Effector memory CD8-positive, alpha-beta T cell (primary cell): ENCODE measurements at places on chromosomes 6 and 20.

DNA sequence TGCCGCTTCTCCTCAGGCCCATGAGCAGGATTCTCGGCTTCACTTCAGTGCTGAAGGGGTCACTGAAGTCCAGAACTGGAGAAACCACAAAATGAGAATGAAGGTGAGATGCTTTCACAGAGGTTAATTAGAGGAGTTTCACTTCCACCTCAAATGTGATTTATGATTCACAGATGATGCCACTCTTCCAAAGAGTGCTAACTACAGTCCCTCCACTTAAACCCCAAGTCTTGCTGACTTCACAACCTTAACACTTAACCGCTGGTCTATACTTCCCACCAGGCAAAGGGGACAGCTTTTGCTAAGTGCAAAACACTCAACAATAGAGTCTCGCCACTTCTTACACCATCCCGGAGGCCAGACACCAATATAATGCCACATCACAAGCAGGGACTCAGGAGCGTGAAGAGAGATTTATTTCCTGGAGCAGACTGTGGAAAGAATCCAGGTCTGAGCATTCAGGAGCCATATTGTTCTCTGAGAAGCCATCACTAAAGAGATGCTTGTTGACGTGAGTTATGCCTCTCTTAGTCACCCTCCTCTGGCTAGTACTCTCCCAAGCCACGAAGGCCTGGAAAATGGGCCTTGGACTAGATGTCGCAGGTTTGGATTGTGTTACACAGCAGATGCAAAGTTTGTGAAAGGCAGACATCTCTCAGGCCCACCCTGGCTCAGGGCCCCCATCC is 24.4 kb downstream of the RRAGD start:
- DNase-seq, result no peak
- H3K4me3 ChIP-seq, result no peak overlapping the region
- H3K27ac ChIP-seq, result no peak overlapping the region
- peaks cover 19% of the 10 kb centered on the region for H3K27me3 ChIP-seq
- H3K36me3 ChIP-seq, result no peaks in the 10 kb centered on the region

DNA sequence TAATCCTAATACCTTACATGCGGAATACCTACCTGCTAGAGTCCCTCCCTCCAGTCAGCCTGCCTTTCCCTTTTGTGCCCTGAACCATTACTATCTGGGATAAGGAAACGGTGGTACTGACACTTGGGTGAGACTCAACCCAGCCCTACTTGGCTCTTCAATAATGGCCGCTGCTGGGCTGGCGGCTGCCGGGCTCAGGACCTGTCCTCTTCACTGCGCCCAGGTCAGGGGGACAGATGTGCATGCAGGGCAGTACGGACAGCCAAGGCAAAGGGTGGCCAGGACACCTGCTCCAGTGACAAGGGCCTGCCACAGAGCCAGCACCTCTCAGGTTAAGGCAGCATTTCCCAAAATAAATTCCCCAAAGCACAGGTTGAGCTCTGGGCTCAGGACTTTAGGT is 29.9 kb downstream of the UBE2V1 start:
- DNase-seq, result no peak
- peaks cover 17% of the 10 kb centered on the region for H3K4me1 ChIP-seq
- no peak overlapping the region for H3K27ac ChIP-seq
- H3K4me3 ChIP-seq, result no peak overlapping the region
- H3K27me3 ChIP-seq, result no peaks in the 10 kb centered on the region

GRCh38 chr6:98831959-98832283 is 2.5 kb upstream of the POU3F2 start:
- peaks cover 43% of the 10 kb centered on the region for H3K4me1 ChIP-seq
- H3K27me3 ChIP-seq, result peaks cover 86% of the 10 kb centered on the region
- peaks cover 23% of the 10 kb centered on the region for H3K36me3 ChIP-seq
- H3K4me3 ChIP-seq, result peak overlapping the region; percentile 95
- no peak overlapping the region for H3K27ac ChIP-seq

- H3K4me1 ChIP-seq, result no peaks in the 10 kb centered on the region
- no peak overlapping the region for H3K27ac ChIP-seq
- DNase-seq, result no peak
- H3K36me3 ChIP-seq, result no peaks in the 10 kb centered on the region
- H3K27me3 ChIP-seq, result no peaks in the 10 kb centered on the region
- H3K4me3 ChIP-seq, result no peak overlapping the region
Observed at GRCh38 chr6:70130865-70131264, 172.0 kb downstream of the COL9A1 start.

GRCh38 chr20:49563015-49563980 is 4.6 kb downstream of the PTGIS start:
- H3K4me1 ChIP-seq, result no peaks in the 10 kb centered on the region
- no peak overlapping the region for H3K27ac ChIP-seq
- peaks cover 75% of the 10 kb centered on the region for H3K27me3 ChIP-seq
- H3K36me3 ChIP-seq, result no peaks in the 10 kb centered on the region

DNA sequence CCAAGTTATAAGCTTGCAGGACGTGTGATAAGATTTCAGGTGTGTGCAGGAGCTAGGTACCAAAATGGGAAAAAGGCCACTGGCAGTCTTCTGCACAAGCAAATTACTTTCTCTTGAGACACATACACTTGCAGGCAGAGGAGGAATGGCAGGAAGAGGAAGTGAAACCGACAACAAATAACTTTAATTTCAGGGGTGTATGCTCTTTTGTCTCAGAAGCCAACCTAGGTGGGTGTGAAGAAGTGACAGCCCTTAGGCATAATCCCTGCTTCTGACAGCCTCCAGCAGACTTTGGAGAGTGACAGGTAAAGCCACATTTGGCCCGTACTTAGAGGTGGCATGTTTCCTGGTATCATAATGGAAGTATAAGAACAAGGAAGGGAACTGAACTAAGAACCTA is 118.8 kb upstream of the TRAF3IP2 start:
- H3K27me3 ChIP-seq, result no peaks in the 10 kb centered on the region
- peaks cover 28% of the 10 kb centered on the region for H3K36me3 ChIP-seq
- peak overlapping the region; percentile 73 for H3K4me3 ChIP-seq
- DNase-seq, result no peak
- H3K4me1 ChIP-seq, result peaks cover 71% of the 10 kb centered on the region

GRCh38 chr6:103344554-103345163 is 1515.1 kb downstream of the HACE1 start:
- no peaks in the 10 kb centered on the region for H3K27me3 ChIP-seq
- H3K27ac ChIP-seq, result no peak overlapping the region
- H3K36me3 ChIP-seq, result no peaks in the 10 kb centered on the region
- no peak overlapping the region for H3K4me3 ChIP-seq

DNA sequence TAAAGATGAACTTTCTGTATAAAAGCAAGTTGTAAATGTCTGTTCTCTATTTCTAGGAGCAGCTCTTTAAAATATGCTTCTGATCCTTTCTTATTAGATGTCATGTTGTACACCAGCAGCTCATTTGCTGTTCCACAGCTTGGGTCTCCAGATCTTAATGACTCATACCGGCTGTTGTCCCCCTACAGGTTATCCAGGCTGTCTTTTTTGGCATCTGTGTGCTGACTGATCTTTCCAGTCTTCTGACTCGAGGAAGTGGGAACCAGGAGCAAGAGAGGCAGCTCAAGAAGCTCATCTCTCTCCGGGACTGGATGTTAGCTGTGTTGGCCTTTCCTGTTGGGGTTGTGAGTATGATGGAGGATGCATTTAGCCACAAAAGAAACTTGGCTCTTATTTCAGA is 76.0 kb downstream of the AIG1 start:
- H3K4me3 ChIP-seq, result no peak overlapping the region
- peaks cover 6% of the 10 kb centered on the region for H3K4me1 ChIP-seq
- H3K27ac ChIP-seq, result no peak overlapping the region
- peaks cover 5% of the 10 kb centered on the region for H3K36me3 ChIP-seq
- no peaks in the 10 kb centered on the region for H3K27me3 ChIP-seq
- DNase-seq, result no peak
